ENCODE measurements at places on chromosomes 16 and 17. TPM values are rescaled to one million over a fixed set of nuclear protein-coding genes. Genes with fewer than 3 reads are reported as not detected.

The GPR139 gene
- not detected for polyA plus RNA-seq

The NOXO1 gene
- 0.18 TPM for polyA plus RNA-seq

- DNase-seq = no peak
Observed at GRCh38 chr17:38617967-38618760, 12.4 kb upstream of the SRCIN1 start.

DNA sequence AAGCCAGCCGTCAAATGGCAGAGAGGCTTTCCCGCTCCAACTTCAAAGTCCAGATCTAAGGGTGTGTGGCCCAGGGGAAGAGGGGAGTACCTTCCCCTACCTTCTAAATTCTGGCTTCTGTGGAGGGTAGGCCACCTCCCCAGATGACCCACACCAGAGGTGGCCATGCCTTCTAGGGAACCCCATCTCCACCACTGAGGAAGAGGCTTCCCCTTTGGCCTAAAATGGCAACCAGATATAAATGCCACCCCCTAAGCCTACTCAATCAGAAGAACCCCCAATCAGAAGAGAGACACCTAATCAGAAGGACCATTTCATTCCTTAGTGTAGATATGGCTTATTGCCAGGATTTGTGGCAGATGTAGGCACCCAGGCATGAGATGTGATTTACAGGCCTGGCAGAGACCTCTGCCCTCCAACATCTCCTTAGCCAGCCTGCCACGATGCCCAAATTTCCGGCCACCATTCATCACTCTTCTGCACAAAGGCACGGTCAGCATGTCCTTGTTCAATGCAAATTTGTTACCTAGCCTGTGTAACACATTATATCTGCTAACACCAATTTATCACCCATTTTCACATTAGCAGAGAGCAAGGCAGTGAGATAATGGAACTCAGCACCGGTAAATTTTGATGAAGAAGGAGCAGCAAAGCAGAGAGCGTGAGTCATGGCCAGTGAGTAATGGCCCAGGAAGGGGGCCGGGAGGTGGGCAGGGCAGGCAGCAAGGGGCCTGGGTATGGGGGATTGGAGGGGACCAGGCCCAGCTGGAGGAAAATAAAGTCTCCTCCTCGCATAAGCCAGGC is 1.2 kb upstream of the MGAT5B start:
- no peak for DNase-seq

GRCh38 chr17:42018988-42019387 is 902 bp upstream of the NKIRAS2 start:
- no peak for DNase-seq

DNA sequence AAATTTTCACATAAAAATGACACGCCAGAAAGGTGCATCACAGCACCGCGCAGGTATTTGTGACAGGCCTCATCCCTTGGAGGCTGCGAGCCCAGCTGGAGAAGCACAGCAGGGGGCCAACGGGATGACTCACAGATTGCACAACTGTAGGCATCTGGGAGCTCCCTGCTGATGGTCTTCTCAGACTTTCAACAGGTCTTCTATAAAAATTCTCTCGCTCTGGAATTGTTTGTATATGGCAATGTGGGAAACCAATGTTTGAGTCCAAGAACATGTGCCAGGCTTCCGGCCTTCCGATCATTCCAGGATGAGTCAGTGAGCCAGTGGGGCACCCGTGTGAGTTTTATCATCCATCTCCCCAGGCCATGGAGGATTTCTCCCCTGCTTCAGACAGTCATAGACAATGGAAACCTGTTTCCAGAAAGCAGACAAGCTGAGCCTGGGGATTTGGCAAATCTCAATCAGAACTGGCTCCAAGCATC is 24.1 kb upstream of the ADORA2B start:
- no peak for DNase-seq

DNA sequence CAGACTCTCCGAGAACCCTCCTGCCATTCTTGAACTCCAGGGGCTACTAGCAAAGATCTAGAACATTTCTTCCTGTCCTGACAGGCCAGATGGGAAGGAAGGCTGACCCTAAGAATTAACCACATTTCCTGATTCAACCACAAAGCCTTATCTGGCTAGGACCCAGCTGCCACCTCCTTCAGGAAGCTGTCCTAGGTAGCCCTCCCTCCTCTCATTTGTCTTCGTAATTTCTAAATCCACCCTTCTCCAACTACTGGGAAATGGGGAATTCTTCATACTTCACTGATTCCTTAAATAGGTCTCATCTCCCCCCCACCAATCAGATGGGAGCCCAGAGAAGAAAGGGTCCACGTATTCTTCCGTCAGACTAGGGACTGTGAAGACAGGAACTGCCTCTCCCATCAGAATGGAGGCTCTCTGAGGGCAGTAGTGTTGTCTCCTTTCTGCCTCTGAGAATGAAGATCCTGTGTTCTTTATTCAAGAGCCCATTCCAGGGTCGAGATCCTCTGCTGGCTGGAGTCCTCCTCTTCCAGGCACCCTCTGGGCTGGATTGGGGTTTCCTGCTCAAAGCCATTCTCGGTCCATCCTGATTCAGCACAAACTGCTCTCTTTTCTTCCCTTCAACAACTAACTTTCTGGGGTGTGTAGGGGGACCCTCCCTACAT is 2.1 kb downstream of the SAMD14 start:
- no peak for DNase-seq

GRCh38 chr17:60523822-60524221 is 2.2 kb downstream of the APPBP2 start:
- DNase-seq = no peak

The KRT40 gene
- 10.7 TPM for polyA plus RNA-seq
